OCI-M1 (cell line): ENCODE measurements at places on chromosomes 13 and 19.

DNA sequence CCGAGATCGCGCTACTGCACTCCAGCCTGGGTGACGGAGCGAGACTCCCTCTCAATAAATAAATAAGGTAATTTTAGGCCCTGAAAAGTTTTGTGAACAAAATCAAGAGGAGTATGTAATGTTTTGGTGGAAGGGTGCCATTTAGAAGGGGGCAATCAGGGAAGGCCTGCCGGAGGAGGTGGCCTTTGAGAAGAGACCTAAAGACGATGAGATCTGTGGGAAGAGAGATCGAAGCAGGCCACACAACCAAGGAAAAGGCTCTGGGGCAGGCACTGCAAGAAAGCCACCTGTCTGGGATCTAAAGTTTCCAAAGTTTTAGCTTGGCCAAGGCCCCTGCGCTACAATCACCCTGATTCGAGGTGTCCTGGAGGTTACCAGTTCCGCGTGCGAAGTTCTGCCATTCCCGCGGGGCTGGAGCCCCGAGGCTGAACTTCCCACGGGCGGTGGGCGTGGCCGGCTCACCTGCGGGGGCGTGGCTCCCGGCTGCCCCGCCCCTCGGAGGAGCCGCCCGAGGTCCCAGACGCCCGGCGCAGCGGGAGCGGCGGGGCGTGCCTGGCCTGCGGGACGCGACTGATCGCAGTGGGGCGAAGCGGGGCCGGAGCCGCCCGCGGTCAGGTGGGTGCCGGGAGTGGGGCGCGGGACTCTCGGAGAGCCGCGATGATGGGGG is at the start of gene KLC3:
Gene KLC3 (plus strand): TSS at position 519 of the 667 bp plus-strand sequence. CDS start 4,792 bp downstream, outside the sequence.
- DNase-seq: peak; percentile 31

DNA sequence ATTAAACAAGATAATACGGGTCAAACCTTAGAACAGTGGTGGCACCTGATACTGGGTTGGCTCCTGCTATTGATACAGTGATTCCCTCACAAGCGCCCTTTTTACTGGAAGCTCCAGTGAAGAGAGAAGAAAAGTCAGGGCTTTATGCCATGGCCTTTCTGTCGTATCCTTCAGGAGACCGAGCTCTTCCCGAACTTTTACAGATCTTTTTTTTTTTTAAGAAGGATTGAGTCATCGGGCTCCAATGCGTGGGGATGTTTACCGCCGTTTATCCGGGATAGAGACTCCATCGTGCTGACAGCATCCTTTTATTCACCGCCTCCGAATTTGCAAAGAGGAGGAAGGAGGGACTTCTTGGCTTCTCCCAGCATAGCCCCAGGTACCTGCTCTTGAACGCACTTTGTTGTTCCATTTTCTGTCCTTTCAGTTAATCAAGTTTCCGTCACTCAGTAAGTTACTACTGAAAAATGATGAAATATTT is 574 bp downstream of the ZNF227 start:
- DNase-seq: peak; percentile 61

DNA sequence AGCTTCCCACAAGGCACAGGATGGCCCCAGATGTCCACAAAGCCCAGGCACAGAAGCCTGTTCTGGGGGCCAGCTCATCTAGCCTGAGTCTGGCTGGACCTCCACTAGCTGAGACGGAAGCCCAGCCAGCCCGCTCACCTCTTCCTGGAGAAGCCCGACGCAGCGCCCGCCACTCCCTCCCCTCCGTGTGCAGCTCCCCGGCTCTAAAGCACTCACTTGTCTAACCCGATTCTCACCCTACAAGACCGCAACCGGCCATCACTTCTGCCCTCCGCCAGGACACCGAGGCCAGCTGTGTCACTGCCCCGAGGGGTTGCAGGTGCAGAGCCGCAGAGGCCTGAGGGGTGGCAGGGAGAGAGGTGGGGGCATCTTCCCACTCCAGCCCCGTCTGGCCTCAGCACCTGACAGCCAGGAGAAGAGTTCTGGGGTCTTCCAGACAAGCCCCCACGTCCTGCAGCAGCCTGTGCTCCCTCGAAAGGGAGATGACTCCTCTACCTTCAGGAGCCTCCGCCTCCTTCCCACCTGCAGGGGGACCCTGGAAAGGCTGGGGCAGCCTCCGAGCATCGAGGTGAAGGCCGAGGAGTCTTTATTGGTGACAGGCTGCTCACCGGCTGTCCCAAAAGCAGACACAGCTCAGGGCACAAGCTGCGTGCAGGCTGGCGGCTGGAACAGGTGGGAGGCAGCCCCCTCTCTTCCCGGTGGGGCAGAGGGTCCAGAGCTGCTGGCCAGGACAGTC is 5.9 kb upstream of the DIRAS1 start:
- no peak for DNase-seq

GRCh38 chr13:24053519-24054251 is 106.8 kb upstream of the SPATA13 start:
- DNase-seq: peak; percentile 63

DNA sequence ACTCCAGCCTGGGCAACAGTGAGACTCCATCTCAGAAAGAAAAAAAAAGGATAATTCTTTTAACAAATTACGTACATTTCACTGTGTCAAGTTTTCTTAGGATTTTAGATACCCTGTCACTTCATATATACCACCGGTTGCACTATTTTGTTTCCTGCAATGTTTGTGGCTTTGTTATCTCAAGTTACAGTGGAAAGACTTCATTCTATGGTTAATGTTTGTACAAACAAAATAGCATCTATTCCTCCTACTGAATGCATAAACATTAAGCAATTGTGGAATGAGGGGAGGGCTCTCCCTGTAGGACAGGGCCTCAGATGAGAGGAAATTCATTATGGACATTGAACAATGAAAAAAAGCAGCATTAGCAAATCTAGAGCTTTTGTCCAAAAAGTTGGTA is 120.1 kb downstream of the DNAJC3 start:
- DNase-seq: no peak

DNA sequence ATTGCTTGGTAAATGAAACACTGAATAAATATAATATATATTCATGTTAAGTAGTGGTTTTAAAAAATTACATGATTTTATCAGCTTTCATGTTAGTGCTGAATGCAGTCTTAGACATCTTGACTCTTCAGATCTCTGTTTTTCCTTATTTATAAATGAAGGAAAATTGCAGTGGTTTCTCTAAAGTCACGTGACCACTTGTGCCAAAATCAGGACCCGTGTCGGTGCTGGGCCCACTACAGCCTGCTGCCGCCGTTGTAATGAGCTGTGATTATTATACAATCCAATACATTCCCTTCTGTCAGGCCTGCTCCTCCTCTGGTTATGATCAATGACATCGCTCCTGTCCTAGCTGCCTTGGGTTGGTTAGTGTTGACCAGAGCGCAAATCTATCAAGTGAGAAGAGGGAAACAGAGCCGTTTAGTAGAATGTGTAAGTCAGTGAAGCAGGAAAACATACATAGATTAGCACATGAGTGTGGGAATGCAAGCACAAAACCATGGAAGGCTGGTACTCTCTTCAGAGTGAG is 88.2 kb downstream of the AKAP11 start:
- DNase-seq: no peak

- DNase-seq: no peak
These were observed 114.4 kb downstream of the TNFRSF19 start for GRCh38 chr13:23684647-23685046.
